ENCODE measurements at places on chromosomes 12 and 14. TPM values are rescaled to one million over a fixed set of nuclear protein-coding genes. Genes with fewer than 3 reads are reported as not detected.

- DNase-seq = peak; percentile 21
Observed at GRCh38 chr12:27331291-27331926, 1.2 kb upstream of the BMAL2 start.

- DNase-seq = no peak
Observed at GRCh38 chr12:55824726-55825125, 4.7 kb downstream of the DNAJC14 start.

DNA sequence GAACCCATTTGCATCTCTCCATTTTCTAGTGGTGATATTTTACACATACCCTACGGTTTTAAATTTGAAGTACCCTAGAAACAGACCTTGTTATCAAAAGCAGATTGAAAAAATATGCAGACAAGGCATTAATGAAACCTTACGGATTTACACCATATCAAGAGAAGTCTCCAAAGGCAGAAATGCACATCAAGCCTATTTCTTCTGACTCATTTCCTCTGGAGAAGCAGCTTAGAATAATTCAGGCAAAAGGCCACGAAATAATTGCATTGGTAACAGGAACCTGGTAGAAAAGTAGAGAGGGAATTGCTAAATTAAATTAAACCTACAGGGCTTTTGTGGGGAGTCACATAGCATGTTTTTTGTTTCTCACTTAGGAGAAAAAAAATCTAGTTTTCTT lies 34.7 kb downstream of the KICS2 start:
- DNase-seq = no peak

DNA sequence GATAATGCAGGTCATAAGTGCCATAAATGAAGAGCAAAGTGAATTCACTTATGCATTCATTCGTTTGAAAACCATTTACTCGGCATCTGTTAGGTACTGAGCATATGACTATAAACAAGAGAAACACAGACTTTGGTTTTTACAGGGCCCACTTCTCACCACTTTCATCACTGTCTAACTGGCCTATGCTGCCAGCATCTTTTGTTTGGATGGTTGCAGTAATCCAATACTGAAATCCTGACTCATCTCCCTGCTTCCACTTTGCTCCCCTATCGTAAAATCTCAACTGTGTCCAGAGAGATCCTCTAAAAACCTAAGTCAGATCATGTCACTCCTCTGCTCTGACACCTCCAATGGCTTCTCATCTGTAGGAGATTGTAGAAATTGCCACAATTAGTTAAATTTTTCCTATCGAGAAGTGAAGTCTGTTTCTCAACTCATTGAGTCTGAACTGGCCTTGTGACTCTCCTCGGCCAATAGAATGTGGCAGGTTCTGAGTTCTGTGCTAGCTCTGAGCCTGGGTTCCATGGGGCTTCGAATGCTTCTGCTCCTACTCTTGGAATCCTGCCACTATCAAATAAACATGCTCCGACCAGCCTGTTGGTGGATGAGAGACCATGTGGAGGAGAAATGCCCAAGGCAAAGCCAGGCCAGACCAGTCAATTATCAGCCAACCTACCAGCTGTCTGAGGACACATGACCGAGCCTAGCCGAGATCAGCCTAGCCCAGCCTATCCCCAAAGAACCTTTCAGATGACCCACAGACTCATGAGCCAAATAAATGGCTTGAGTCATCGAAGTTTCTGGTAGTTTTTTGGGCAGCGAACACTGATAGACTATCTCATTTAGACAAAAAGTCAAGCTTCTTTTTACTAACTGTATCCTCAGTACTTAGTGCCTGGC lies 2.2 kb upstream of the BATF start:
- no peak for DNase-seq

Gene AMDHD1
- polyA plus RNA-seq = 0.12 TPM

Gene LUM
- 458 TPM for polyA plus RNA-seq

GRCh38 chr14:68283378-68284123 lies 464.0 kb downstream of the RAD51B start:
- no peak for DNase-seq

- no peak for DNase-seq
Observed at GRCh38 chr12:58349161-58349560, 407.8 kb downstream of the ATP23 start.

DNA sequence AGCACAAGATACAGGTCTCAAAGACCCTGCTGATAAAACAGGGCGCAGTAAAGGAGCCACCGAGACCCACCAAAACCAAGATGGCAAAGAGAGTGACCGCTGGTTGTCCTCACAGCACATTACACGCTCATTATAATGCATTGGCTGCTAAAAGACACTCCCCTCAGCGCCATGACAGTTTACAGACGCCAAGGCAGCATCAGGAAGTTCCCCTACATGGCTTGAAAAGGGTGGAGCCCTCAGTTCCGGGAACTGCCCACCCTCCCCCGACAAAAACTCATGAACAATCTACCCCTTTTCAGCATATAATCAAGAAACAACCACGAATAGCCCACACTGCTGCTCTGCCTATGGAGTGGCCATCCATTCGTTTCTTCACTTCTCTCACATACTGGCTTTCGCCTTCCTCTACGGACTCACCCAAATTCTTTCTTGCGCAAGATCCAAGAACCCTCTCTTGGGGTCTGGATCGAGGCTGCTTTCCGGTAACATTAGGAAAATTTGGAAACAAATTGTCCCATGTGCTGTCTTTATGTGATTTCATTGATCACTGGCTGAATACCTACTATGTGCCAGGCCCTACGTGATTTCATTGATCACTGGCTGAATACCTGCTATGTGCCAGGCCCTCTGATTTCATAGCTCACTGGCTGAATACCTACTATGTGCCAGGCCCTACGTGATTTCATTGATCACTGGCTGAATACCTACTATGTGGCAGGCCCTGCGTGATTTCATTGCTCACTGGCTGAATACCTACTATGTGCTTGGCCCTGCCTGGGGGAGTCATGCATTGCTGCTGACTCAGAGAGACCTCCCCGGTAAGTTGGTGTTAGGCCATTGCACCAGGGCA lies 126.4 kb downstream of the PIWIL1 start:
- no peak for DNase-seq

- peak; percentile 46 for DNase-seq
Observed at GRCh38 chr12:124833693-124834122, 30.0 kb downstream of the SCARB1 start.

Data from muscle of leg (tissue), 16 donors.